ENCODE measurements at places on chromosomes 4 and X.

DNA sequence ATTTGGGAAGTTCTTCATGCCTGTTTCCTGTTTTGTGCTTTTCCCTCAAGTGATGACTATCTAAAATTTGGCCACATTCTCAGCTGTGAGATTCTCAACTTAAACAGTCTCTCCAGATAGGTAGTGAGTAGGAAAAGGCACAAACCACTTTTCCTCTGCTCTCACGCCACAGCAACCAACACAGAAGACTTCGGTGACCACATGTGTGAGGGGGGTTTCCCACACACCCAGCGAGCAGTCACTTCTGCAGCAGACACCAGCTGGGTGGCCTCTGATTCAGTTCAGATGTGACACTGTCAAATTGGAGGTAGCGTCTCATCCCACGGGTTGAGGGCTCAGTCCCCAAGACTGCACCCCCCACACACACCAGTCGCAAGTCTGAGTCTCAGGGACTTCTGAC lies 25.1 kb upstream of the CLDN34 start:
- DNase-seq = peak; percentile 75

DNA sequence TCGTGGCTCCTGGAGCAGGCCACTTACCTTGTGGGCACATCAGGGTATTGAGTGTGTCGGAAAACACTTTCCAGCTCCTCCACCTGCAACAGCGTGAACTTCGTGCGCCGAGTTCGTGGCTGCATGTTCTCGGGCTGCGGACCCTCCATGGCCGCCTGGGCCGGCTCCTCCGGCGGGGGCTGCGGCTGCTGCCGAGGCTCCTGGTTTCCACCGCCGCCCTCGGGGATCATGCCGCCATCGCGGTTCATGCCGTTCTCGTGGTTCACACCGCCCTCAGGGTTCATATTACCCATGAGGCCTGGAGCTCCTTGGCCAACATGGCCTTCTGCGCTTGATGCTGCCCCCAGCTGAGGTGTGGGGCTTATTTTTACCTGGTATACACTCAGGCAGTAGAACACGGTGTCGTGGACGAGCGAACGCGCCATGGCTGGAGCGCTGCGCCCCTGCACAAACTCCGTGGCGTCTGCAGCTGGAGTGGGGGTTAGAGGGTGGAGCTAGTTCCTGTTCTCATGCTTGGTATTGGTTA lies at the start of gene RHOXF1:
Gene RHOXF1 (minus strand): TSS at position 476 of the 526 bp plus-strand sequence. CDS start 51 bp downstream, at position 425.
- no peak for DNase-seq

DNA sequence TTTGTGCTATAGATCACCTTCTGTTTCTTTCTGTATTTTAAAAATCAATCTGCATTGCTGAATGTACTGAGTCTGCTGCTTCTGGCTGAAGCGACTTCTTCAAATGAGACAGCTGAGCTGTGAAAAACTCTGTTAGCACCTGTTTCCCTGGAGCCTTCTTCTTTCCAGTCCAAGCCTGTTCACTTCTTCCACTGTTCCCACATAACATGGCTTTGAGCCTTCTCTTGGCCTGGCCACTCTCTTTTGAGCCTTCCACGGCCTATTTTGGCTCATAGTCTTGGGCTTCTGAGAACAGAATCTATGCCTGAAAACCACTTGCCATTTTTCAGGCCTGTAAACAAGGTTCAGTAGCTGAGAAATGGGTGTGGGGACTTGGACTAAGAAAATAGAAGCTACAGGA lies 132.9 kb upstream of the IGFBP7 start:
- DNase-seq = no peak

GRCh38 chr4:93092765-93093164 lies 735.8 kb upstream of the ATOH1 start:
- no peak for DNase-seq

GRCh38 chrX:24485976-24486680 lies 21.0 kb downstream of the PDK3 start:
- no peak for DNase-seq

DNA sequence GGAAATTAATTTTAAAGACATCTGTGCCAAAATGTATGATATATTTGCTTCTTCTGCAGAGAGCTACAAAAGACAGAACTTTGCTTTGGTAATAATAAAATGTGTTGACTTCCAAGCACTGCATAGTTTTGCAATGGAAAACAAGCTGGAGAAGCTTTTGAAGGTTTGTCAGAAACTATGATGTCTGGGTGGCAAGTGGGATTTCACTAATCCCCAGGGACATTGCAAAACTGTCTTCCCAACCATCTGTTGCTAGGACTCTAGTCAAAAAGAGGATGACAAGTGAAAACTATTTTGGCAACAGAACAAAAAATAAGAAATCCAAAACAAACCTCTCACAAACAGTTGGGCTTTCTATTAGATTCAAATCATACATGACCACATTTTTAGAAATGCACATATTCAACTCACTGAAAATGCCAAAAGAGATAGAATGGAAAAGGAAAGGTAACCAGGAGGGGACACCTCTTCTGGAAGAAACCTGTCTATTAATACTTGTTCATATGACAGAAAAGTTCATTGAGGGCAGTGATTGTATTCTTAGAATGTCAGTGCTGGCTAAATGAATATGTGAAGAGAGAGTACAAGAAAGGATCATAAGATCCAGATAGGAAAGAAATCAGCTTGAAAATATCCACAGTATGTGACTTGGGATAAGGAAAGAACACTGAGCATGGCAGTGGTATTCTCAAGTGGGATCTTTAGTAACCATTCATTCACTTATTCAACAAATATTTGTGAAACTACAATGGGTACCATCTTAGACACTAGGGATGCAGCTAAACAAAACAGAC lies 228.0 kb downstream of the RASL11B start:
- no peak for DNase-seq

- DNase-seq = peak; percentile 79
Observed at GRCh38 chrX:154051201-154051810, 31.6 kb upstream of the IRAK1 start.

DNA sequence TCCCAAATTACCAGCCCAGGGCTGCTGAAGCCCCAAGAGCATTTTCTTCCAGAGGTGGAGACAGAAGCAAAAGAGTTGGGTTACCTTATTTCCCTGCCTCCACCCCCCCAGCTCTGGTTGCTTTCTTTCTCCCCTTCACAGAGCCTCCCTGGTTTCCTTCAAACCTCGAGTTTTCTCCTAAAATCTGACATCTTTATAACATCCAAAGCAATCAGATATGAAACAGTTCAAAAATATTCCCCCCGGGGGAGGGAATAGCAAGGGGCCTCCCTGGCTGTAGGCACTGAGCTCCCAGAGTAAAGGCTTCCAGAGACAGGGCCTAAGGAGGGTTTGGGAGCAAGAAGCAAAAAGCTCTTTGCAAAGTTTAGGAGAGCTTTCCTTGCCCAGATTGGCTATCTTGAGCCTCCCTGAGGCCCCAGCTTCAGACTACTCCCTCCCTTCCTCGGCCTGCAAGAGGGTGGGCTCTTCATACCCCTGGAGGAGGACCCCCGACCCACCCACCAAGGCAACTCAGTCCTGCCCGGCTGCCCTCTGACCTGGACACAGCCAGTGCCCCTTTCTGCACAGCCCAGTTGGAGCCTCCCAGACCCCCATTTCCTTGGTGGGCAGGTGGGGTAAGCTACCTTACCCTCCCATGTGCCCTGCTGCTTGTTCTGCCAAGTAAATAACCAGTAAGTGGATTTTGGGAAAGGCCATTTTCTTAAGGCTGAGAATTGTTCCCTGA lies 7.6 kb downstream of the MAMLD1 start:
- no peak for DNase-seq

DNA sequence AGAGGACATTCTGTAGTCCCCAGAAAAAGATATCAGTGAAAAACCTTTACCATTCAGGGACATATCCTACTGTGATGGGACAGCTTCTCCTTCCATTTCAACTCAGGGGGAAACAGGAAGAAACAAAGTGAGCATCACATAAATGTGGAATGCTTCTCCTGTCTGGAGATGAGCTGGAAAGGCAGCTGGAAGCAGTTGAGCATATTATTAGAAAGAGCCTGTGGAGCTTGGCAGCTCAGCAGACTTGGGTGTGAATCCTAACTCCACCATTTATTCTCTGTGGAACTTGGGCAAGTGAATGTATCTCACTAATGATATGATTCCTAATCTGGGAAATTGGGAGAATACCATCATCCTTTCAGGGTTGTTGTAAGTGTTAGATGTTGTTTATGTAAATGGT lies 232.1 kb upstream of the F9 start:
- no peak for DNase-seq

GRCh38 chr4:134297765-134298164 lies 96.2 kb upstream of the PABPC4L start:
- no peak for DNase-seq

DNA sequence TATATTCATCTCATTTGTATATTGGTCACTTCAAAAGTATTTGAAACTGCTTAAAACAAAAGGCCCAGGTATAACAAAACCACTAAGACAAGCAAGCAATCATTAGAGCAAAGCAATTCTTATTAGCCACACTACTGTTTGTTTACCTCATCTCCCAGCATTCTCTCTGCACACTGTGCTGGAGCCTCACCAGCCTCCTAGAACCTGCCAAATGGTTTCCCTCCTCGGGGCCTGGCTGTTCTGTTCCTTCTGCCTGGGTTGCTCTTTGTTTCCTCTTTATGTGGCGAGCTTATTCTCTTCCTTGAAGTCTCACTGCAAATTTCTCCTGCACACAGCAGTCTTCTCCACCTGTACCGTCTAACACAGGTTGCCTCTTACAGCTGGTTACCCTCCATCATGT lies 67.5 kb upstream of the MND1 start:
- no peak for DNase-seq

- no peak for DNase-seq
Observed at GRCh38 chr4:184115399-184115798, 102.3 kb downstream of the ENPP6 start.

DNA sequence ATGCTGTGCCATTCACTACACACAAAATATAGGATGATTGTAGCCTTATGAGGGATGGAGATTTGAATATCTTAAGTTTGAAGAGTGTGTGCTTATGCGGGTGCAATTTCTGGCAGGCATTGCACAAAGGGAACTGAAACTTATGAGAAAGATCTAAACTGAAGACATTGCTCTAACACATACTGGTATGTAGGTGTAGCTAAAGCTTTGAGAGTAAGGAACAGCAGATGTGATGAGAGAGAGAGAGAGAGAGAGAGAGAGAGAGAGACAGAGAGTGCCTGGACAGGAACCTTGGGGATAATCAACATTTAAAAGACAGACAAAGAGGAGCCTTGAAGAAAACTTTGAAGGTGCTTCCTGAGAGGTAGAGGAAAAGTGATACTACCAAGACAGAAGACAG lies 379.7 kb downstream of the SPRY1 start:
- DNase-seq = no peak

GRCh38 chr4:40587351-40587750 lies 42.3 kb downstream of the RBM47 start:
- DNase-seq = no peak

All from stimulated activated CD4-positive, alpha-beta T cell treated with anti-CD3 and anti-CD28 coated beads, Interleukin-4, amount 100 ng/mL, for 24 hours (primary cell).